ENCODE measurements at places on chromosomes 6 and 20.

DNA sequence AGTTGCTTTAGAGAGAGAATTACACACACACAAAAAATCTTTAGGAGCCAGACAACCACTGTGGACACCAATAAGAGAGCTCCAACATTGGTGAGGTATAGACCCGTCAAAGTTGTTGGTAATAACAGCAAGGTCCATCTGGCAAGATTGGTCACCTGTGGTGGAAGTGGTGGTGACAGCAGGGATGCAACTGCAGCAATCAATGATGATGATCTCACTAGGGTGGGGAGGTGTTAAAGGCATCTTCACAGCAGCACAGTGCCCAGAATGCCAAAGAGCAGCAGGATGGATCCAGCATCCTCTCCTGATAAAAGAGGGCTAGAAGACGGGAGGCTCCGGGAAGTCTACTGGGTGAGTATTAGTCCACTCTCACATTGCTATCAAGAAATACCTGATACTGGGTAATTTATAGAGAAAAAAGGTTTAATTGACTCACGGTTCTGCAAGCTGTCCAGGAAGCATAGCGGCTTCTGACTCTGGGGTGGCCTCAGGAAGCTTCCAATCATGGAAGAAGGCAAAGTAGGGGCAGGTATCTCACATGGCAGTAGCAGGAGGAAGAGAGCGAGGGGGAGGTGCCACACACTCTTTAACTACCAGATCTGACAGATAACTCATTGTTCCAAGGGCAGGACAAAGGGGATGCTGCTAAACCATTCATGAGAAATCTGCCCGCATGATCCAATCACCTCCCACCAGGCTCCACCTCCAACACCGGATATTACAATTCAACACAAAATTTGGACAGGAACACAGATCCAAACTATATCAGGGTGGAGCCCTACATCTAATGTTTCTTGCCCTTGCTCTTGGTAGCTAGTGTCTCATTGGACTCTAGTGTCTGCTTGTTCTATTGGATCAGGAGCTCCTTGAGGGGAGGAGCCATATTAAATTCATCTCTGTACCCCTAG lies 48.9 kb downstream of the KLHL31 start:
- no peak for DNase-seq

DNA sequence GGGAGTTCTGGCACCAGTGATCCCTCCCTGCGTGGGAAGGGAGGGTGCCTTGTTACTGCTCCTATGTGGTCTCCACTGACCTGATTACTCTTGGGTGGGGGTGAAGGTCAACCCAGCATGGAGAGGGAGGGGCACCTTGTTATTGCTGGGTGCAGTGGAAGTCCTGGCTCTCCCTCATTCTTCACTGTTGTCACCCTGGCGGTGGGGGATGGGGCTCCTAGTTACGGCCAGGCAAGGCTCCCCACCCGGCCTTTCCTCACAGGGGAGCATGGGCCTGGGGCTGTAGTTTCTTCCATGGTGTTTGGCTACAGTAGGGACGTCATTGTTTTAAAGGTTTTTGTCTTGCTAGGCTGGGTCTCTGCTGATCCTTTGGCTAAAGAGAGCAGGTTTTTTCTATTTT lies 40.8 kb downstream of the PACSIN1 start:
- no peak for DNase-seq

- DNase-seq, result no peak
Observed at GRCh38 chr20:37418591-37419109, 72.7 kb downstream of the SRC start.

GRCh38 chr6:18253635-18254034 lies 10.7 kb downstream of the DEK start:
- DNase-seq, result no peak

DNA sequence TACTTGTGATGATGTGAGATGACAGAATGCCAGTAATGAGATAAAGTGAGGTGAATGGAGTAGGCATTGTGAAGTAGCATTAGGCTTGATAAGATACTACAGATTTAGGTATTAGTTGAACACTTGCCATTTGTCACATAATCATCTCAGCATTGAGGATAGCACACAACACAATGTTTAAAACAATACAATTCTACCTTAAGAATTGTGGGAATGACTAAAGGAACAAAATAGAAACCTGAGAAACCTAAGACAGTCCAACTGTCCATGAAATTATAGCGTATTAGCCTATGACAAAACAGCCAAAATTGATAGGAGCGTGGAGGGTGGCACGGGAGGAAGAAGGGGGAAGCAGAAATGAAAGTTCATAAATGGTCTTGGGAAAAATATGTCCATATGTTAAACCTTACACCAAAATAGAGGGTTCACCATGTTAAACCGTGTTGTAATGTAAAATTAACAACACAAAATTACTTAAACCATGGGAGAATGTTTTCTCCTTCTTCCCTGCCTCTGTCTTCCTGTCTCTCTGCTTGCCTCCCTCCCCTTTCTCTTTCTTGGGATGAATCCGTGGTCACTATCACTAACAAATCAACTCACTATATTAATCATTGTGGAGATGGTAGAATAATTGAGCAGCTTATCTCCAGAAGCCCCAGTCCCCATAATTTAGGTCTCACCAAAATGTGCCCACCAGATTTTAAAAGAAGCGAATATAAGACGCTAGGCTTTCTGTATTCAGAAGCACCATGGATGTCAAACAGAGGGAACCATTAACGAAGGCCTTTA lies 33.0 kb upstream of the HFE start:
- no peak for DNase-seq

GRCh38 chr6:140101818-140102217 lies 727.4 kb upstream of the CITED2 start:
- no peak for DNase-seq

DNA sequence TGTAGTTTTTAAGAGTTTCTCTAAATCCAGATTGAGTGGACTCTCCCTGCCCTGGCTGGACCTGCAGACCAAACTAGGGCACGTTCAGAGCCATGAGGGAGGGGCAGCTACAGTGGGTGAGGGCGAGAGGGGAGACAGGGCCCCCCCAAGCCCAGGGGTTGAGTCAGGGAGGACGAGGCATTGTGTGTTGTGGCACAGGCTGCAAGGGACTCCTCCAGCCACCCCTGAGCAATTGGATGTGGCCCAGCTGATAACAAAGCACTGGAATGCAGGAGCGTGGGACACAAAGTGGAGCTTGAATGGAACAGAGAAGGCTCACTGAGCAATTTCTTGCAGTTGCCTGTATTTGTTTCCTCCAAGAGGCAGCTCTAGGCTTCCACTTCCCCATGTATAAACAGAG lies 43.5 kb upstream of the MYL9 start:
- DNase-seq, result no peak

DNA sequence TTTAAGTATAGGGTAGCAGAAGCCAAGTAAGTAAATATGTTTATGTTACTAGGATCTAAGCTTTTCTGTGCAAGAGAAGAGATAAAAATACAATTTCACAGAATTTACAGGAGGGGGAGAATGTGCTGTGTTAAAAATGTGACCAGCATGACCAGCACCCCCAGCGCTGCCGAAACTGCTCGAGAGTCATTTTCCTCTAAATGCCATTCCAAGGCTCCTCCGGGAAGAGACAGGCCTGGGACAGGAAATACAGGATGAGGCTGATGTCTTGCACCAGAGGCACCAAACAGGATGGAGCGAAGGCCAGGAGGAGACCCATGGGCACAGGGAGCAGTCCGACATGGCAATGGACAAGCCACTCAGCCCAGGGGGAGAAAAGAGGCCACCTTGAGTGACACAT lies 21.1 kb downstream of the TAF4 start:
- DNase-seq, result no peak

- no peak for DNase-seq
Observed at GRCh38 chr6:12066297-12066696, 54.2 kb downstream of the HIVEP1 start.

DNA sequence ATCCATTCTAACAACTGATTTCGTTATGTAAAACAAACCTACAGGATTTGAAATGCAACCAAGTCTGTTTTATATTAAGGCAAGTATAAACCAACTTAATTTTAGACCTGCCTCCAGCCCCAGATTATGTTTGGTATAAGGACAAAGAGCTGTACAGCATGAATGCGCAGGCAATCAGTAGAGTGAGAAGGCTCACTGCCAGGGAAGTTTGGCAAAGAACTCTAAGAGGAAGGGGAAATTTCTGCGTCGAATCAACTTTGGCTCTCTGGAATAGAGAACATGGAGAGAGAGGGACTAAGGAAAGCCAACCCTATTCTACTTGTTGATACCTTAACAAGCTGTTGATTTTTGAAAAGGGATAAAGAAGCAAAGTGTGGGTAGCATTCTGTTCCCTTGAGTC lies 96.9 kb upstream of the FOXO3 start:
- DNase-seq, result no peak

DNA sequence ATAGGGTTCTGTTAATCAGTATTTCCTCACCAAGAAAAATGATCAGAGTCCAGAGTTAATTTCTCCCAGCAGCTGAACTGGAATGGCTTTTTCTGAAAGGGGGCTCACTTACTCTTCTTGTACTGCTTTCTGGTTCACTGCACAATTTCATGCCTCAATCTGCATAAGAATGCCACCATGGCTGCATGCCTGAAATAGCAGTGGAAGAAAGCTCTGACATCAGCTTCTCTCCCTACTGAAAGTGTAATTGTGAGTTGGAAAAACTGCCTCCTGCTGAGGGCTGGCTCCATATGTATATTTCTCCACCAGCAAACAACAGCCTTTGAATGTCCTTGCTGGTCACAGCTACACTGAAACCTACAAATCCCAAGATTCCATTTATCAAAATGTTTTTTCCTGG lies 1027.2 kb upstream of the GJE1 start:
- no peak for DNase-seq

GRCh38 chr6:96934087-96934486 lies 9.6 kb downstream of the KLHL32 start:
- DNase-seq, result no peak

DNA sequence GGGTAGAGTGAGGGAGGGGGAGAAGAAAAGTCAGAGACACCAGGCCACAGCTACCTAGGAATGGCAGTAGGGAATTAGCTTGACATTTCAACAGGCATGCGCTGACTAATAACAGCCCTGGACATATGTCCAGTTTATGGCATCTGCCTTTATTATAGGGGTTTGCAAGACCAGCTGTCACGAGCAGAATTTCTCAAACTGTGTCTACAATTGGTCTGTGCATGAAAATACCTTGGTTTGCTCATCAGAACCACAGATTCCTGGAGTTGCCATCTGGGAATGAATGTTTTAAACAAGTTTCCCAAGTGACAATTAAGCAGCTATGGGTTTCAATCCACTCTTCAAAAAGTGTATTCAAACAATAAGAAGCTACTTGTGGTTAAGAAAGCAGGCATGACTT lies 110.3 kb upstream of the ENPP5 start:
- no peak for DNase-seq

- DNase-seq, result no peak
Observed at GRCh38 chr20:48384147-48384818, 443.5 kb downstream of the PREX1 start.

DNA sequence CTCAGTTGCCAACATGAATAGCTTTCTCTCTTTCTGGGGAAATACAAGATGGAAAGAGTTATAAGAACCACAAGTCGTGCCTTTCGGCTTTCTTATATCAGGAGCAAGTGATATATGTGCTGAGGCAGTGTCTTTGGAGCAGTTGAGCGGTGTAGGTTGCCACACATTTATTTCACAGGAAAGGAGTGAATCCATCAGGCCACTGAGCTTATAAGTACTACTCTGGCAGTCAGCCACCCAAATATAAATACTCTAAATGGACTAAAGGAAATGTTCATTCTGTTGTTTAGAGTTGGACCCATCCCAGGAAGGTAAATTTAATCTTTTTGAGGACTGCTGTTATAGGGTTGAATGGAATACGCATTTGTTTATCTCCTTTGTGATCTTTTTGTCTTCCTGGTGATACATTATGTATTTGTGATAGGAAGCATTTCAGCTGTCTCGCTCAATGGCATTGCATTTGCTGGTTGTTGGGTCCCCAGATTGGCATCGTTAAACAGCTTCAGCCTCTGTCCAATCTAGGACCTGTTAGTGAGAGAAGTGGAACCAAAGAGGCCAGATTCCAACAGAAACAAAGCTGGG lies 139.7 kb downstream of the SOBP start:
- DNase-seq, result no peak

GRCh38 chr6:89008001-89008814 lies 44.8 kb upstream of the RNGTT start:
- DNase-seq, result no peak

DNA sequence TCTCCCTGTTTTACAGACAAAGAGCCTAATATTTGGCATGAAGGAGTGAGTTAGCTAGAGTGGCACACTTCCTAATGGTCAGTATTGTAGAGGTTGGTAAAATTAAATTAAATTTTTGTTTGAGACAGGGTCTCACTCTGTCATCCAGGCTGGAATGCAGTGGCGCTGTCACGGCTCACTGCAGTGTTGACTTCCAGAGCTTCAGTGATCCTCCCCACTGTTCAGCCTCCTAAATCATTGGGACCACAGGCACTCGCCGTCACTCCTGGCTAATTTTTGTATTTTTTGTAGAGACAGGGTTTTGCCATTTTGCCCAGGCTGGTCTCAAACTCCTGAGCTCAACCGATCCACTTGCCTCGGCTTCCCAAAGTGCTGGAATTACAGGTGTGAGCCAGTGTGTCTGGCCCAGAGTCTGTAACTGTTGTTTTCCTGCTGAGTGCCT lies 70.9 kb downstream of the SCAND1 start:
- DNase-seq, result no peak

GRCh38 chr20:63429992-63430391 lies 42.5 kb downstream of the KCNQ2 start:
- DNase-seq, result no peak

DNA sequence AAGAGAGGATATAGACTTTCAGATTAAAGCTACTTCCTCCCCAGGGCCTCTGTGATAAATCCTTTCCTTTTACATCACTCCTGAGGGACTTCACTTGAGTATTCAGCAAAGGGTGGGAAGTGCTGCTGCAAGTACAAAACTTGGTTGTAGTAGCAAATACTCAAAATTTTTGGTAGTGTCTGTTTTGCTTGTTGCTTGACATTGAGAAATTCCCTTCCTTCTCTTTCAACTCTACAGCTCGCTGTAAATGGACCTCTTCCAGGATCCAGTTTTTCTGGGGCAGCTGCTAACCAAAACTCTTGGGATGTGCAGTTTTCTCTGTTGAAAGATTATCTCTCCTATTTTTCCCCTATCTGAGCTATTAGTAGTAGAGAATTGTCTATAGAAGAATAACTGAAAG lies 472.0 kb downstream of the CD109 start:
- DNase-seq, result no peak

DNA sequence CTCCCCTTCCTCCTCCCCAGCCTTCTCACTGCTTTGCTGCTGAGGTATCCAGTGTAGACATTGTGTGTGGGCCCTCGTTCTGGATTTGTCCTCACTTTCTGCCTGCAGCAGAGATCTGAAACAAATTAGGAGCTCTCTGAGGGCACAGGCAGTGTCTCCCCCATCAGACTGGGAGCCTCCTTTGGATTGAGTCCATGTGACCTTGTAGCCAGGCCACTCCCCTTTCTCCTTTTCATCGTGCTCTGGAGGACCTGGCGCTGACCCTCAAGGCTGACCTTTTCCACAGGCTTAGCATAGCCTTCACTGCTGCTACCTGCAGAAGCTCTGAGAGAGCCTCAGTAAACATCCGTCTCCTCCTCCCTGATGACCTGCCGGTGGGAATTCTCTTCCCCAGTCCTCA lies 26.2 kb downstream of the VEGFA start:
- DNase-seq, result no peak

DNA sequence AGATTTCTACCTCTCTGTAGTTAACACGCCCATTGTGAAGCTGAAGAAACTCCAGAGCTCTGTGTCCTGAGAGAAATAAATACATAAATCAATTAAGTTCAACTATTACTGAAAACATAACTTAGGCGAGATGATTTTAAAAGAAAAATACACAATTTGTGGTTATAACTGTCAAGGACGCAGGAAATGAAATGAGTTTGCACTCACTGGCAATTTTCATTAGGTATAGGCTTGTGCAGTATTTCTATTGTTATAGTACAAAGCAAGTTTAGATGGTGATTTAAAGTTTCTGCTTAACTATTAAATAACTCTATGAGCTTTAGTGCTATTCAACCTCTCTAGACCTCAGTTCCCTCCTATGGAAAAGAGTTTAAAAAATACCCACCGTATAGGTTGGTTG lies 3.3 kb downstream of the GPLD1 start:
- DNase-seq, result no peak
